ENCODE measurements at places on chromosomes 7 and 10.
A peak's percentile ranks its signal among the peaks of the same experiment; 100 is the strongest.

DNA sequence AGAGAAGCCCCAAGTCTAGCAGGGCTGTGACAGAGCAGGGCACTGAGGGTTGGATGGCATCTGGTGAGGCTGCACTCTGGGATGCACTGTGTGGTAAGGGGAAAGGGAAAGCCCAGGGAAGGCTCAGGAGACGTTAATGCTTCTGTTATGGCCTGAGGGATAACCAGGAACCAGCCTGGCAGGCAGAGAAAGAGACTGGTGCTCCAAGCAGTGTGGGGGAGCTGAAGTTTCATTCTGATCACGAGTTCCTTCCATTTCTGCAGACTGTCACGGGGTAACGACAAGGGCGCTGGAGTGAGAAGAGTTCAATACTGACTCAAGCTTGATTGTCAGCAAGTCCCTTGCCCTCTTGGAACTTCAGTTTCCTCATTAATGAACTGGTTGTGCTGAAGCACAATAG lies 730.9 kb downstream of the GRID1 start:
- no peak for DNase-seq

GRCh38 chr10:14879124-14879927 lies 660 bp downstream of the SUV39H2 start:
- DNase-seq = peak; percentile 27

GRCh38 chr7:15123901-15124300 lies 221.3 kb upstream of the DGKB start:
- no peak for DNase-seq

GRCh38 chr10:623477-624311 lies 65.8 kb downstream of the DIP2C start:
- no peak for DNase-seq

- DNase-seq = no peak
These were observed 1.3 kb downstream of the HOXA1 start for GRCh38 chr7:27094304-27095049.

- no peak for DNase-seq
These were observed 23.3 kb downstream of the DNAH11 start for GRCh38 chr7:21566094-21566493.
